Stimulated activated naive CD4-positive, alpha-beta T cell treated with Interleukin-2 at 50 U/mL for 16 hours (primary cell): ENCODE measurements at places on chromosomes 11 and 22.
A peak's percentile ranks its signal among the peaks of the same experiment; 100 is the strongest.

DNA sequence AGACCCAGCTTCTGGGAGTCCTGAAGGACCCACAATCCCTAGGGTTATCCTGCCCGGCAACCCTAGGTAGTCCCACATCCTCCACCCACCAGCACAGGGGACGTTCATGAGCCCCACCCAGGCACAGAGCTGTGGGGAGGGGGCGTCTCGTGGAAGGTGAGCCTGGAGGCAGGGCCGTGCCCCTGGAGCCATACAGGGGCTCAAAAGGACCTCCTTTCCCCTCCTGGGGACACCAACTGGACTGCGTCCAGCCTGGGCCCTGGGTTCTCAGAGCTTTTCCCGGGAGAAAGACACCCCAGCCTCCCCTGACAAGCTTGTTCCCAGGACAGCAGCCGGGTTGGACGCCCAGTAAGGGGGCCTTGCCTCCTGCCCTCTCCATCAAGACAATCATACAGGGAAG is 78.4 kb downstream of the BRD1 start:
- DNase-seq, result no peak

DNA sequence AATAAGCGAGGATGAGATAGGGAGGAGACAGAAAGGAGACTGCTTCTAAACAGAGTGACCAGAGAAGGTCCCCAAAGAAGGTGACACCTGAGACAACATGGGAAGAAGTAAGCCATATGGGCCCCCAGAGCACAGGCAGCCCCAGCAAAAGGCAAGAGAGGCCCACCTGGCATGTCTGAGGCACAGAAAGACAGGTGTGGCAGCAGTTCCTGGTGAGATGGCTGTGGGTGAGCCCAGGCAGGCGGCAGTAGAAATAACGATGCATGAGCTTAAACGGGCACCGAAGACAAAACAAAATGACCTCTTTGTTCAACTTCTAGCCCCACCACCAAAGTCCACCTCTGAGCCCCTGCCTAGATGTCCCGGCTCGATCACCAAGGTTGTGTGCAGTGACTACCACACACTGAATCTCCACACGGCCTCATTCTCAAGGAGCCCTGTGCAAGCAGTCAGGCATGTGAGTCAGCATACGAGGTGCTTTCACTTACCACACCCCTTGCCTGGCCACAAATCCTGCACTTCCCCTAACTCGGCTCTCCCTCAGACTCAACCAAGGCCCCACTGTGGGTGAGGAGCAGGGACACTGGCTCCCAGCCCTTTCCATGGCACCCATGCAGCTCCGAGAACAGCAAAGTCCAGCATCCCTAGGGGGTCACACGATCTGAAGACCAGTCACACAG is 77.6 kb downstream of the PACSIN2 start:
- peak; percentile 2 for DNase-seq

- no peak for DNase-seq
Observed at GRCh38 chr11:105719073-105719822, 109.4 kb downstream of the GRIA4 start.

DNA sequence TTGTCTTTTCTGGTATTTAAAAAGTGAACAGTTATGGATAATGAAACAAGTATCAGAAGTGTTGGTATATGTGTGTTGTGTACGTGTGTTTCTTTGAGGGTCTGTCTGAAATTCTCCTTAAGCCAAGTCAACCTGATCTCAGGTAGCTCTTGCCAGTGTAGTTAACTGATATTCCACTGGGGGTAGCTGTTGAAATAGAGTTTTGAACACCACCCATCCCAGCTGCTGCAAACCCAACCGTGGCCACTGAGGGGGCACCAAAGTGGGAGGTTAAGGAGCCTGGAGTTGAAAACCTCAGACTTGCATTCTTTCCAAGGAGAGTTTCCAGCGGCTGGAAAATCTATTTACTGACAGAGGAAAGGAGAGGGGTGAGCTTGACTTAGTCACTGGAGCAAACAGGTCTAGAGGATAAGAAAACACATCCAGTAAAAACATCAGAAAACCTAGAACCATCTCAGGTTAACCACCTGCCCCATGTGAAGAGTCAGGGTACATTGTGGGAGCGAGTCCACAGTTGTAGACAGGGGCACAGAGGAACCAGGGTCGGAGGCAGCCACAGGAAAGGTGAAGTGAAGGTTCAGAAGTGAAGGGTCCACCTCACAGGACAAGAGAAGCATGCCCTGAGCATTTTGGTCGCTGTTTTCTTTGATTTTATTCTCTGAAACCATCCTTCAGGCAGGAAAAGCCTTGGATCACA is 8.8 kb upstream of the CUL5 start:
- DNase-seq, result no peak

- no peak for DNase-seq
Observed at GRCh38 chr22:47166033-47166404, 403.6 kb downstream of the TBC1D22A start.

DNA sequence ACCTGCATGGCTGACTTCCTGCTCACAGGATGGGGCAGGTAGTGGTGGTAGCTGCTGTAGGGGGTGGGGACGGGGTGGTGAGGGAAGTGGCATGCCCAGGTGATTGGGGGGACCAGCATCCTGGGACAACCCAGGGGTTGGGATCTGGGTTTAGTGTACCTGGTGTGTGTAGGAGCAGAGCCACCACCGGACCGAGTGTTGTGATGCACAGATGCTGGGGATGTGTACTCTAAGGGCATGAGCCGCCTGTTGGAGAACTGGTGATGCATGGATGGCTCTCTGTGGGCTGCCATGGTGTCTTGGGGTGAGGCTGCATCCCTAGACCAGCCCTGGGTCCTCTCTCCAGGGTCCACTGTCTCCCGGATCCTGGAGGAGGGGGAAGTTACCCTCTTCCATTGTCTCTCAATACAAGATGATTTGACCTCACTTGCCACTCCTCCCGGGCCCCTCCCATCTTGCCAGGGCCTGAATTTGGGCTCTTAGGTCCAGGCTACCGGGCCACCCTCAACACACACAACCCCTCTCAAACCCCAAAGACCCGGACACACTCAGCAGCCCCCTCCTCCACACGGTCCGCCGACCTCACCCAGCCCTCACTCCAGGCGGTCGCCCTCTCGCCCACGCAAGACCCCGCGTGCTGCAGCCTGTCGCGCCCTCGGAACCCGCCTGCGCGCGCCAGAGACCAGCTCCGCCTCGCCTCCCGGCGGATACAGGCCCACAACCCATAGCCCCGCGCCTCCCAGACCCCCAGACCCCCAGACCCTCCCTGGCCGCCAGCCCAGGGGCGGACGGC is 619 bp downstream of the LRRC75B start:
- no peak for DNase-seq

GRCh38 chr22:45131749-45132148 is 32.0 kb upstream of the NUP50 start:
- DNase-seq, result no peak

DNA sequence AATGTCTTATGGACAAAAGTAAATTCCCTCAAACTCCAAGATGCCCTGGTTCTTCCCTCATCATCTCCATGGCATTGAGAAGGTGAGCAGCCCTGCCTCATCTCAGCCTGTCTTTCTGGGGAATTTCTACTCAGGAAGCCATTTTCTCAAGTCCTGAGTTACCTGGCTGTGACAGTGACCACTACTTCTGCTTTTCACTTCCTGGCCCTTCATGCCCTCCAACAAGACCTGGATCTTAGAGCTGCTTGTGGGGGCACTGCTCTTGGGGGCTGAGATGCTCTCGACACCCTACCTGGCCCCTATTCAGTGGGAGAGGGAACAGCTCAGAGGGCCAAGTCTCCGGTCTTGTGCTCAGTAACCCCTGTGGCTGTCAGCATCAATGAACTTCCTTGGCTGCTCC is 5.5 kb upstream of the IGSF22 start:
- DNase-seq, result no peak

DNA sequence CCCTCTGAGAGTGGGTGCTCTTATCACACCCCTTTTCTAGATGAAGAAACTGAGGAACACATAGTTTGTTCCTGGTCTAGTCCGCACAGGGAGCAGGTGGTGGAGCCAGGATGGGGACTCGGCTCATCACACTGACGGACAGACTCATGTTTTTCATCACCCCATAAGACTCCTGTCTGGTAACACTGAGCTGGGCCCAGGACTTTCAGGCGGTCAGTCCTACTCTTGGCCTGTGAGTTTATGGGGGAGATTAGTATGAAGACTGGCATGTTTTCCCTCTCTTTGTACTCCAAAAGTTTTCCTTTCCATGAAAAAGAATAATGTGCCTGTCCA is 160.8 kb downstream of the LDLRAD3 start:
- no peak for DNase-seq

DNA sequence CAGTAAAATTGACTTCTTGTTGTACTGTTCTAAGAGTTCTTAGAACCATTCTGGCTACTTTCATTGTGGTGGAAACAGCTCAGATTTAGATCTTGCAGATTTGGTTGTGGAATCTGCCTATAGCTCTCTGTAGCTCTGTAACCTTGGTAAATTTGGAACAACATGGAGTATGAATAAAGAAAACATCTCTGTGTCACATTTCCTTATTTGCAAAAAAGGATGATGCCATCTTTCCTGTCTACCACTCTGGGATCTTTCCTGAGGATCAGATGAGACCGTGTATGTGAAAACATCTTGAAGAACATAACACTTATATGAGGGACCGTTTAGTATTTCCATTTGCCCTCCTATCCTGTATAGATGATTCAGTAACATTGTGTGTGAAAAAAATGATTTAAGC is 9.1 kb downstream of the ACRV1 start:
- no peak for DNase-seq

GRCh38 chr22:50548921-50549790 is 3.5 kb downstream of the KLHDC7B start:
- DNase-seq, result no peak

DNA sequence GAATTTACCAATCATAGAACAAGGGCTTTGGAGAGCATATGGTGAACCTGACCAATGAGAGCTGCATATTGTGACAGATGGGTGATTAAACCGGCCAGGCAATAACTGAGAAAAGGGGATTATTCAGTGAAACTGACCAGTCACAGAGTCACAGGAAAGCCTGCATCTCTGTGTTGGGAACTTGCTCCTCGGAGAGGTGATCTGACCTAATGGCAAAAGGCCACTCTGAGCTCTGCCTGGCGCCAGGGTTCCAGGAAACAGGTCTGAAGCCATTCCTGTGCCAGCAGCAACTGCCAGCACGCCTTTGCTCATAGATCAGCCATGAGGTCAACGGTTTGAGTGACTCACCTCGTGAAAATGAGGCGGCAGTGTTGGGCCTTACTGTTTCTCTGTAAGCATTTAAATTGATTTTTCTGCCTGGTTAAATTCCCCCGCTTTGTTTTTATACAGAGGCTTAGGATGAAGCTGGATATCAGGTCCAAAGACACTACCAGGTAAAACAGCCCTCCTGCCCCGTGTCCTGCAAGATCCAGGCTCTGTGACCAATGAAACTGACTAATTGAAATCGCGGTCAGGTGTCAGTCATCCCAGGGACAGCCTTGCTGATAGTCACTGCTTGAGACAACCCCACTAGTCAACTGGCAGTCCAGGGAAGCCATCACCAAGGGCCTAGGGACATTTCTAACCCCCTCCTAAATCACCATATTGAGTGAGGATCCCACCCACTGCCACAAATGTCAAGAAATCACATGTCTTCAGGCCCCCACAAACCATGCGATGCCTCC is 35.8 kb upstream of the MYOD1 start:
- no peak for DNase-seq

DNA sequence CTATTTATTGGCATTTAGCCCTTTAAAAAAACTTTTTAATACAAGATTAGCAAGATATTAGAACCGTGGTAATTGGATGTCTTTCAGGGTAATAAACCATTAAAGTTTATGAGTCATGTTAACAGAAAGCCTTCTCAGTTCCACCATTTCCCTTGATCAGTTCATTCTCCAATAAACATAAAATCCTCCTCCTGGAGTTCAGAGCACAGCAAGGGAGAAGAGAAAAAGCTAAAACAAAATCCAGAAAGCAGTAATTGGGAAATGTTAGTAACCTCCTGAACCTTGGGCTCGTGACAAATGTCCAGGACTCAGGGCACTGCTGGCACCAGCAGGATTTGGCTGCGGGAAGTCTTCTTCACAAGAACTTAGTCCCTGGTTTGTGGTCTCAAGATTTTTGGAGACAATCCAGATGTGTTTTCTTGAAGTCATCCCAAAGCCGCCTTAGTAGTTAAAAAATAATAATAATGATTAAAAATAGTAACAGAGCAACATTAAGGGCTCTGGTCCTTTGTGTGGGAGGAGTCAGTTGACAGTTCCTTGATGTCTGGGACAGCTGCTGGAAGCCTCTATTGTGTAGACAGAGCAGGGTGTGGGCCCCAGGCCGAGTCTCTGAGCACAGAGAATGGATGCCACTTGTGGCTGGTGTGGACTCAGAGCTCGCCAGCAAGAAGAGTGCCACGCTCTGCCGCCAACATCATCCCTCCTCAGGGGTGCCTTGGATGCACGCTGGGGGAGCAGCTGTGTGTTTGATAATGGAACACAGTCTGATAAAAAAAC is 43.4 kb upstream of the PITPNB start:
- DNase-seq, result no peak

- DNase-seq, result no peak
Observed at GRCh38 chr22:35577799-35578659, 37.4 kb downstream of the RASD2 start.

DNA sequence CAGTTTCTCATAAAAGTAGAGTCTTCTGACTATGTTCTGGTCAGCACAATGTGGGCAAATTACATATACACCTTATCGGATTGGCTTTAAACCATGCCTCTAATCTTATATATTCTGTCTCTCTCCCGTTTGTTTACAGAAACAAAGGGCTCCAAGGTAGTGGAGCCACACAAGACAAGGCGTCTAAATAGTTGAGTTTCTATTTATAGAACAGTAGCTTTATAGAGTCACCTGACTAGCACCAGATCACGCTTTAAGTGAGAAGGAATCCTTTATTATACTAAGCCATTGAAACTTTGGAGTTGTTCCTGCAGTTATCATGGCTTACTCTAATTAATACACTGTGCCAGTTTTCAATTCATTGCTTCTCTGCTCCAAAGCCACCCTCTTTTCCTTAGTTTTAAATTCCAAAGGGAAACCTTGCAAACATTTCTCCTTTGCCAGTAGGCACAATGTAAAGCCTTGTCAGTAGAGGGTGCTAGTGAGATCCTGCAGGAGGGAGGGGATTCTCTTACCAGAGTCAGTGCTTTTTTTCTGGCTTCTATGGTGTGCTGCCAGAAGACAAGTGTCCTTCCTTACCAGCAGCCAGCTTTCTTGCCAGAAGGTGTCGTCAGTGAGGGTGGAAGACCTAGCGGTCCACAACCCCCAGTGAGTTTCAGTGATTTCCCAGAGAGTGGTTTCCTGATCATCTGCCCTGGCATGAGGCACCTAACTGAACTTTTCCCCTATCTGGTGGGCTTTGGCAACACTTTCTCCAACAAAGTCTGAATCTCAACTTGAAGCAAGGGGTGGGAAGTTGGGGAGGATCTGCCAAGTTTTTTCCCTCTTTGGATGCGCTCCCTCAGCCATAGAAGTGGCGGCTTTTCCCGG is 71.7 kb downstream of the RAB38 start:
- DNase-seq, result no peak

- DNase-seq, result no peak
Observed at GRCh38 chr11:116990061-116990473, 108.2 kb downstream of the SIK3 start.

- DNase-seq, result no peak
Observed at GRCh38 chr11:118310781-118311485, 6.4 kb downstream of the CD3E start.

- DNase-seq, result peak; percentile 30
Observed at GRCh38 chr22:25564320-25564978, at the start of gene GRK3. TSS of gene GRK3 (plus strand) at chr22:25564675. CDS start at chr22:25565041, 366 bp downstream.
